ENCODE measurements at places on chromosomes 3 and 15.

DNA sequence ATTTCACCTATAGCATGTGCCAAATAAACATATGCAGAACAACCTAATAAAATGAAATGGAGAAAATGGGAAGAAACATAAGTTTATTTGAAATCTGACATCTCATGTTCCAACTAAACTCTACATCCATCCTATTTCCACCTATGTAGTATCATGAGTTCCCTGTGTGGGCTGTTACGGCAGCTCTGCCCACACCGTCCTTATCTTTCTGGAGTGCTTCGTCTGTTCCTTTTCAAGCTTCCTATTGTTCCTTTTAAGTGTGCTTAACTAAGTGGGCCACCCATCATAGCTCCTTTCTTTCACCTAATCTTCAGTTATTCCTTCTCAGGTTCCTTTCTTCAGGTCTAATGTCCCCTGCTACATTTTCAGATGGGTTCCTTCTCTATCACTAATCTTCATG, 17.3 kb downstream of the RYR3 start:
- no peak for DNase-seq

- DNase-seq, result no peak
These were observed 153.1 kb upstream of the DPH6 start for GRCh38 chr15:35698966-35699575.

GRCh38 chr15:93121973-93122910, 33.2 kb upstream of the RGMA start:
- no peak for DNase-seq

DNA sequence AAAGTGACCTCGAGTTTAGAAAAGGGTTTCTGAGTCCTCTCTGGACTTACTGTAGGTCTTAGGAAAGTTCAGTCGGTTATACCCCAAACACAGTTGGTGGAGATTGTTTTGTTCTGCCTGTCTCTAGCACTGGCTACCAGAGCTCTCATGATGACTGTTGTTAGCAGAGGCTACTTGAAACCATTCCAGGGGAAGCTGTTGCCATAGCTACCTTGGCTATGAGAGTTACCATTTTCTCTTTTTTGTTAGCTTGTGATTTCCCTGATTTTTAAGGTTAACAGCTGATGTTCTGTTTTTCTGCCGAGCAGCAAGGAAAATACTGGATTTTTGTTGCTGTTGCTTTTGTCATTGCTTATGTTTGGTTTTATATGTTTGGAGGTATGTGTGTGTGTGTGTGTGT, 26.7 kb downstream of the ABHD2 start:
- DNase-seq, result no peak
